Mesenteric fat pad (tissue), 1 donor: ENCODE measurements at places on chromosomes 16 and 17. TPM values are rescaled to one million over a fixed set of nuclear protein-coding genes. Genes with fewer than 3 reads are reported as not detected.

The CLEC19A gene
- total RNA-seq, result not detected

The HAP1 gene
- 0.13 TPM for total RNA-seq

The PPP1R1B gene
- total RNA-seq, result 33.1 TPM

The UMOD gene
- not detected for total RNA-seq

The CCL23 gene
- 5.2 TPM for total RNA-seq

The NXN gene
- total RNA-seq, result 20.7 TPM

The CRISPLD2 gene
- total RNA-seq, result 256 TPM

The CES2 gene
- total RNA-seq, result 47.6 TPM
